ENCODE measurements at places on chromosomes 11 and 22. TPM values are rescaled to one million over a fixed set of nuclear protein-coding genes. Genes with fewer than 3 reads are reported as not detected.
A peak's percentile ranks its signal among the peaks of the same experiment; 100 is the strongest.

Gene CCDC87
- total RNA-seq, result 0.10 TPM

Gene SYVN1
- 12.0 TPM for total RNA-seq

Gene GPHA2
- not detected for total RNA-seq

Gene PATE1
- total RNA-seq, result not detected

Gene OR5P2
- total RNA-seq, result not detected

Gene OR10A5
- total RNA-seq, result not detected

Gene TRIM6
- total RNA-seq, result 1.9 TPM

GRCh38 chr11:2870460-2870859, 15.1 kb downstream of the CDKN1C start:
- DNase-seq, result no peak

- no peak for DNase-seq
Observed at GRCh38 chr11:45610627-45611026, 54.8 kb downstream of the CHST1 start.

GRCh38 chr11:47784785-47785381, 17.7 kb upstream of the FNBP4 start:
- no peak for DNase-seq

GRCh38 chr11:3105791-3106735, 48.8 kb upstream of the CARS1 start:
- DNase-seq, result no peak

GRCh38 chr11:43986327-43986726, 43.9 kb downstream of the C11orf96 start:
- DNase-seq, result no peak

GRCh38 chr11:113977701-113978100, 2.8 kb downstream of the HTR3A start:
- no peak for DNase-seq

DNA sequence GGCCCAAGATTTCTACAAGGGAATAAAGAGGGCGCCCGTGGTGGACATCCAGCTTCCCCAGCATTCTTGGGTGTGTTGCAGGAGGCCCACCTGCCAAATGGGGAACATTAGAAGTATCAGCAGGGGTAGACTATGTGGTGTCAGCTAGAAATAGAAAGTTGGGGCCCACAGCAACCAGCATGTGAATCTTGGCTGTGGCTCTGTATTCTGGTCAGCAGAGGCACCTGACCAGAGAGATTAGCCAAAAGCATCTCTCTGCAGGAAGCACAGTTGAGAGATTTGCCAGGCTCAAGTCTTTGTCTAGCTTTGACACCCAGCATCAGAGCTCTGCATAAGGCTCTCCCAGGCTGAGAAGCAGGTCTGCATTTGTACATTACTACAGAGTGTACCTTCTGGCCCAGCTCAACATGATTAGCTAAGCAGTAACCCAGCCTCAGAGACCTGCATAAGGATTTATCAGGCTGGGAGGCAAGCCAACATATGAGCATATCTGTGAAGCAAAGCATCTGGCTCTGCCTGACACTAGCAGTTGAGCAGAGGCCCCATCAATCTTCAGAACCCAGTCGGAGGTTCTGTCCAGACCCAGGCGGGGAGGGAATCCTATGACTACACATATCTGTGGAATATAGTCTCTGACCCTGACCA, 79.9 kb downstream of the MS4A13 start:
- DNase-seq, result peak; percentile 3

GRCh38 chr11:32790916-32791315, 3.5 kb downstream of the CCDC73 start:
- no peak for DNase-seq

GRCh38 chr11:20671856-20672546, 2.6 kb downstream of the NELL1 start:
- no peak for DNase-seq

GRCh38 chr22:28923826-28924732, 40.7 kb downstream of the ZNRF3 start:
- no peak for DNase-seq

DNA sequence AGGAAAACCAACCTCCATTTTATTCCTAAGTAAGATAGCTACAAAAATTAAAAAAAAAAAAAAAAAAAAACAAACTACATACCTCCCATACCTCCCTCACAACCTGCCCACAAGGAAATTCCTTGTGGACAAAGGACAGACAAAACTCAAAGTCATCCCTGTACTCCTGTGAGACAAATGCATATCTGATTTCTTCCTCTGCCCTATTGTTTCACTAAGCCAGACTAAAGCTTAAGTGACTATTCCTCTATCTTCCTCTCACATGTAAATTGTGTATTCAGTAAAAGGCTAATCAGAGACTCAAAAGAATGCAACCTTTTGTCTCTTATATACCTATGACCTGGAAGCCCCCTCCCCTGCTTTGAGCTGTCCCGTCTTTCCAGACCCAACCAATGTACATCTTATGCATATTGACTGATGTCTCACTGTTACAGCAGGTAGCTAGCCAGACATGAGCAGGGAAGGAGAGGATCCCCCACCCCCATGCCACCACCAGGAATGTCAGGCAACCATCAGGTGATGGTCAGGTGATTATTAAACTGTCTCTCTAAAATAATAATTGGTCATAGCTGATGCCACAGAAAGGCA, 289.4 kb downstream of the SBF2 start:
- DNase-seq, result no peak

- no peak for DNase-seq
Observed at GRCh38 chr22:41964112-41964491, 5.1 kb upstream of the SEPTIN3 start.

DNA sequence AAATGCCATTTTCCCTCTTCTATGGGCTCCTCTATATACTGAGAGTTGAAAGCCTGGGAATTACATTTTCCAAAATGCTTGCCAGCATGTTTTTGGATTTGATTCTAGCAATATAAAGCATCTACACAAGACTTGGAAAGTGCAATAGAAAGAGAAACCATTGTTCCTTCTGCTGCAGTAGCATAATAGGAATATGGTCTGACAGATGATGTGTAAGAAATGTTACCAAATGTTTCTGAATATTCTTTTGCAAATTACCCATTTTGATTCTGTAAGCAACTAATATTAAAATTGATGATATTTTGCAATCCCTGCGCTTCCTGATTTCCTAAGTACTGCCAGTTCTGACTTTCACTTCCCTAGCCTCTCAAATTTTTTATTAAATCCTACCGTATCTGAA, 61.6 kb downstream of the CASP12 start:
- DNase-seq, result no peak

- DNase-seq, result no peak
Observed at GRCh38 chr11:28077521-28077920, 30.4 kb downstream of the KIF18A start.

Measured in skin of body (tissue), 3 donors.